ENCODE measurements at places on chromosomes 3 and 15.

DNA sequence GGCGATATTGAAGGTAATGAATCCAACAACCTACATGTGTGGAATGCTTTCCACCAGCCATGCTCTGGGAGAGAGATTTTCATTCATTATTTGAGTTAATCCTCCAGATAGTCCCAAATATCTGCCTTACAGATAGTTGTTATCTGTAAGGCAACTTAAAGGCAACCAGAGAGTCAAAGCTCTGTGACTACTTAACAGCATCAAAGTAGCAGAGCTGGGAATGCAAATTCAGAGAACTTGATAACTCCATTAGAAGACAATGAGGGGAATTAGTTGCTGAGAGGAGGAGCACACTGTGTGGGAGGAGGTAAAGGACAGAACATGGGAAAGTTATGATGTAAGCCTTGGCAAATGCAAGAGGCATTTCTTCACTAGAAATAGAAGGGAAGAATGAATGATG lies 10.5 kb upstream of the CRBN start:
- DNase-seq = no peak

- no peak for DNase-seq
These were observed 156.5 kb upstream of the SLC2A2 start for GRCh38 chr3:171183042-171183441.

GRCh38 chr3:34972481-34972880 lies 666.8 kb upstream of the ARPP21 start:
- no peak for DNase-seq

DNA sequence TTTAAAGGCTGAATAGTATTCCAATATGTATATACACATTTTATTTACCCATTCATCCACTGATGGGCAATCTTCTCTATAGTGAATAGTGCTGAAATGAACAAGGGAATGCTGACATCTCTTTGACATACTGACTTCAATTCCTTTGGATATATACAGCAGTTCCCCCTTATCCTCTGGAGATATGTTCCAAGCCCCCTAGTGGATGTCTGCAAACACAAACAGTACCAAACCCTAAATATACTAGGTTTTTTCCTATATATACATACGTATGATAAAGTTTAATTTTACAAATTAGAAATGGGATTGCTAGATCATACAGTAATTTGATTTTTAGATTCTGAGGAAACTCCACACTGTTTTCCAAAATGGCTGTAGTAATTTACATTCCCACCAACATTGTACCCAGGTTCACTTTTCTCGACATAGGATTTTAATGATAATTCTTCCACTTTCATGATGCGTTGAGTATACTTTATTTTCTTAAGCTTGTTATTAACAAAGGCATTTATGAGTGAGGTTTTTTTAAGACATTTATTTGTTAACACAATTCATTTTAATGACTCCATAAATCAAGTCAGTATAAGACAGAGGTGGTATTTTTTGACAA lies 38.2 kb downstream of the VPS13C start:
- DNase-seq = no peak

GRCh38 chr15:89121414-89121813 lies 33.2 kb downstream of the ABHD2 start:
- DNase-seq = no peak
